ENCODE measurements at places on chromosomes 13 and 19.

GRCh38 chr19:720345-721160 is 11.8 kb downstream of the PALM start:
- no peak for DNase-seq

GRCh38 chr19:4519521-4520277 is 1.4 kb upstream of the PLIN4 start:
- DNase-seq = no peak

GRCh38 chr13:25117312-25117711 is 21.4 kb downstream of the PABPC3 start:
- no peak for DNase-seq

GRCh38 chr19:35629332-35629633 is 447 bp downstream of the RBM42 start:
- no peak for DNase-seq

DNA sequence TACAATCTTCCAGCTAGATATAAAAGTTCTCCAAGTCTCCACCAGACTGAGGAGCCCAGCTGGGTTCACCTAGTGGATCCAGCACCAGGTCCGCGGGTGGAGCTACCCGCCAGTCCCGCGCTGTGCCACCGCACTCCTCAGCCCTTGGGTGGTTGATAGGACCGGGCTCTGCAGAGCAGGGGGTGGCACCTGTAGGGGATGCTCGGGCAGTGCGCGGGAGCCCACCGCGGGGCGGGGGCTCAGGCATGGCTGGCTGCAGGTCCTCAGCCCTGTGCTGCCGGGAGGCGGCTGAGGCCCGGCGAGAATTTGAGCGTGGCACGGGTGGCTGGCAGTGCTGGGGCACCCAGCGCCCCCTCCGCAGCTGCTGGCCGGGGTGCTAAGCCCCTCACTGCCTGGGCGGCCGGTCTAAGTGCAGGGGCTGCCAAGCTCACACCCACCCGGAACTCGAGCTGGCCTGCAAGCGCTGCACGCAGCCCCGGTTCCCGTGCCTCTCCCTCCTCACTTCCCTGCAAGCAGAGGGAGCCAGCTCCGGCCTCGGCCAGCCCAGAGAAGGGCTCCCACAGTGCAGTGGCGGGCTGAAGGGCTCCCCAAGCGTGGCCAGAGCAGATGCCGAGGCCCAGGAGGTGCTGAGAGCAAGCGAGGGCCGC is 542.8 kb upstream of the PCDH9 start:
- no peak for DNase-seq

Measured in NCI-H748 treated with DMSO at 0.1 percent for 48 hours (cell line).